Substantia nigra (tissue), 51 donors: ENCODE measurements at places on chromosomes 2 and 18.
A peak's percentile ranks its signal among the peaks of the same experiment; 100 is the strongest.

DNA sequence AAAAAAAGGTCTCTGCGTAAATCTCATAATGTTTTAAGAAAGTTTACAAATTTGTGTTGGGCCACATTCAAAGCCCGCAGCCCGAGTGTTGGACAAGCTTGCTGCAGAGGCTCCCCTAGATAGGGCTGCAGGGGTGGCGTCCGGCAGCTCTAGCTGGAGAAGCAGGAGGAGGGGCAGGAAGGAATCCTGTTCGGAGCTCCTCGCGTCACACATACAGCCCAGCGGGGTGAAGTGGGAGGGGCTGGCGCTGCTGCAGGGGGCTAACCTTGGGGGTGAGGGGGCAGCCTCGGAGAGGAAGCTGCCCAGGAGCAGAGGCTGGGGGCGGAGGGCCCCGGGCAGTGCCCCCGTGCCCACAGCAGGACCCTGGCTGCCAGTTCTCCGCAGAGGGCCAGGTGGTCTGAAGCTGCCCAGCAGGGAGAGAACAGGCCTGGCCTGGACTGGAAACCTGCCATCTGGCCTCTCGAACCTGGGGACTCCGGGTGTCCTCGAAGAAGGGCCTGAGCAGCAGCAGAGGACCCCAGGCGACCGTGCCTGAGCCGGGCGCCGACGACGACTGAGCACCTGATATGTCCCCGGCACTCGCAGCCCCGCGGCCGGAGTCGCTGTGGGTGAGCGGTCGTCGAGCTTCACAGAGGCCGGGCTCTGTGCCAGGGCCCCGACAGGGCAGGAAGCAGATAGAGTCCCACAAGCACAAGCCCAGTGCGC is 2.6 kb upstream of the GPR35 start:
- DNase-seq, result no peak

DNA sequence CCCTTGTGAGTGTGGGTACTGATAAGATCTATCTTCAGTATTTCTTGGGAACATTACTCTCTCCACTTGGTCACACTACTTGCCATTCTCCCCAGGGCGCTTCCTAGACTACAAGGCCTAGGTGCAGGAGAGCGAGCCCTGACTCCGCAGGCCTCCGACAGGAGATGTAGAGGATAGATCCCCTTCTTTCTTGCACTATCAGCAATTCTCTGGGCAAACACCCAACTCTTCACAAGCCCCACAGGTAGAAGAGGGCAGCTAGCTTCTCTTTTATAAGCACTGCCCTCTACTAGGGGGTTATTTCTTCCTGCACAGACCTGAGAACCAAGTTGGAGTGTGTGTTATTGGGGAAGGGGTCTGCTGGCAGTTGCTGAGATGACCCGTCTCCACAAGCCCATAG is 10.7 kb upstream of the RMDN2 start:
- no peak for DNase-seq

DNA sequence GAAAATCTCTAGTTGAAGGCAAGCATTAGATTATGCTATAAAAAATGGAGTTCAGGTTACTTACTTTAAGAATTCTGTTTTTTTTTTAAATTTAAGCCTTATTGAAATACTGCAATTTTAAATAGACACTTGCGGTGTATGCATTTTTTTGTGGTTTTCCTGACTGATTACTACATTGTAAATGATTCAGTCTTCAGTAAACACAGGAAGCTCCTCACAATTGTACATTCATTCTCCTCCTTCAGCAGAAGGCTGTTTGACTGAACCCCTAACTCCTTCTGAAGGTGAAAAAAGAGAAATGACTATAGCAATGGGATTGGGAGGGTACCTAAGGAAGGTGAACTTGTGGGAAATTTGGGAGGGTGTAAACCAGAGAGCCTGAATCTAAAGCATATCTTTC is 136.1 kb downstream of the GCA start:
- no peak for DNase-seq

- DNase-seq, result no peak
Observed at GRCh38 chr2:56130463-56131070, 53.2 kb upstream of the CCDC85A start.

GRCh38 chr2:134078354-134078753 is 175.5 kb upstream of the MGAT5 start:
- DNase-seq, result no peak

- DNase-seq, result no peak
Observed at GRCh38 chr2:23636426-23636825, 251.4 kb downstream of the KLHL29 start.

DNA sequence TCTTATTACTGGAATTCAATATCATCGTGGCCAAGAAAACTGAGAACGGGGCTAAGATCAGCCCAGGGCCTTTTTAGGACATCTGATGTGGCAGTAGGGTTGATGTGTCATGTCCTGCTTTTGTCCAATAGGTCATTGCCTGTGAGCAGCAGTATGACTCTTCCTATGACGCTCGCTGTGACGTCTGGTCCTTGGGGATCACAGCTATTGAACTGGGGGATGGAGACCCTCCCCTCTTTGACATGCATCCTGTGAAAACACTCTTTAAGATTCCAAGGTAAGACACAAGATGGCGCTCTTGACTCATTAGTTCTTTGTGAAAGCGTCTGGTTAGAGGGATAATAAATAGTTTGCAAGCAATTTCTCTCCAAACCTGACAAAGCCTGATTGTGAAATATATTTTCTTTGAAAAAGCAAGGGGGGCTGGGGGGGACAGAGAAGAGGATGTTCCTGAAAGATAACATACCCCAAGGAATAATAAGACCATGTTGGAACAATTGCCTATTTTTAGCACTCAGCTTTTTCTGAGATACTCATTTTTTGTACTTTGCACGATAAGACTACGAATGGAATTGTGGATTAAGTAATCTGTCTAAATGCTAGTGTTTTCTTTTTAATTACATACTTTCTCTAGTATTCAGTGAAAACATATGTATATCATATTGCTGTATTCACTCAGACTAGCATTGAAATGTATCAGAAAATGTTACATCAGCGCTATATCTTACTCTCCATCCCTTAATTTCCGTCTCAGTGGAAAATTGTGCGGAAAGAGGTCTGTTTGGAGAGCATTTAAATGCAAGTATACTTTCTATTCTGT is 58.1 kb downstream of the MYO3B start:
- peak; percentile 1 for DNase-seq

DNA sequence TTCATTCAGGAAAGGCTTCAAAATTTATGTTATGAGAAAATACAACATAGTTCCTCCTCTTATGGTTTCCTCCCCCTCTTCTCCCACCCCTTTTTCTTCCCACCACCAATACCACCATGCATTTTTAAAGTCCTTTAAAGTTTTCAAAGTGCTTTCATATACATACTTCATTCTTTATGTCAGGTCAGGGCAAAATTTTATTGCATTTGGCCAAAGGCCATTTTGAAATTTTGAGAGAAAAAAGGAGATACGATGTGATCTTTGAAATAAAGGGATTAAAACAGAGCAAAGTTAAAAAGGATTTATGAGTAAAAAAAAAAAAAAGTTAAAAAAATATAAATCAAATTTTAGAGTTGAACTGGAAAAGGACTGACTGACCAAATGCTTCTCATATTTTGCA is 792.5 kb upstream of the FANCL start:
- DNase-seq, result no peak

- DNase-seq, result no peak
Observed at GRCh38 chr2:177397481-177398289, 5.1 kb downstream of the AGPS start.

DNA sequence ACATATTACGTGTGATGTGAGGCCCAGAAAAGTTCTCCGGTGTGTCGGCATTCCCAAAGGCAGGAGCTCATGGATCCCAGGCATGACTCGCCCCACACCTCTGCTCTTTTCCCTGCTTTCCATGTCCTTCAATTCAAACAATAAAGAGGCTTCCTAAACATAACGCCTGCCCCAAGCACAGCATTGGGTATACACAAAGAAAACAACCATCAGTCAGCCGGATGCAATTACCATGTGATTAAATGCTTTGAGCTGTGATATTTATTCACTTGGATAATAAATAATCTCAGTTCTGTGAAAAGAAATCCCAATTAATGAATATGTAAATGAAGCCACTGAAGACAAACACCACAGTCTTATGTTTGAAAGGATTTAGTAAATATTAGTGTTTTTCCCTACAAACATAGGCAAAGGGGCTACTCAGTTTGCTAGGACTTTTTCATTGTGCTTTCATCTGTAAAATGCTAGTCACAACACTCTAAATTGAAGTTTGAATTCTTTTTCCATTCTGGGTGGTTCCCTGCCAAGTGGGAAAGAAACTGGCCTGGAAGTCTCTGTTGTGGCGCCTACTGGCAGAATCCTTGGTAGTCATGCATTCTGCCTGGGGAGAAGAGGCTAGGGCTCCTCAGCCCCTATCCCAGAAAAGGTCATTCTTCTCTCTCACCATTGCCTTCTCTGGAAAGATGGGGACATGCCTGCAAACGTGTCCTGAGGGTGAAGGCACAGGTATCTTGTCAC is 144.7 kb downstream of the COL6A3 start:
- no peak for DNase-seq

DNA sequence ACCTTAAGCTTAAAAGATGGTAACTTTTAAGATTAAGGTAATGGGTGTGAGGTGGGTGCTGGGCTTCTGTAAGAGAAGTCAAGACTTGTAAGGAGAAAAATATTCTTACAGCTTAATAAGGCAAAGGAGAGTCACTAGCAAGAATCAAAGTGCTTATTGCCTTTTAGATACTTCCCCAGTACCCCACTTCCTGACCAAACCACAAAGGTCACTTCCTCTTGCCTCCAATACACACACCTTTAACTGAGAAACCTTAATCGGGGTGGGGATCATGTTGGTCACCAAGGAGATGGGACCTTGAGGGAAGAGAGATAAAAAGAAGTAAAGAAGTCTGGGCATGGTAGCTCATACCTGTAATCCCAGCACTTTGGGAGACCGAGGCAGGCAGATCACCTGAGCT is 10.6 kb upstream of the ATG16L1 start:
- no peak for DNase-seq
